Right atrium auricular region (tissue), 2 donors: ENCODE measurements at places on chromosomes 1 and 21. TPM values are rescaled to one million over a fixed set of nuclear protein-coding genes. Genes with fewer than 3 reads are reported as not detected.

The STIL gene
- total RNA-seq = 0.52 TPM

The CLCC1 gene
- total RNA-seq = 19.7 TPM

The ERICH3 gene
- not detected for total RNA-seq

The SELP gene
- 13.7 TPM for total RNA-seq

The COL6A2 gene
- total RNA-seq = 252 TPM

The ZSCAN20 gene
- total RNA-seq = 4.7 TPM

DNA sequence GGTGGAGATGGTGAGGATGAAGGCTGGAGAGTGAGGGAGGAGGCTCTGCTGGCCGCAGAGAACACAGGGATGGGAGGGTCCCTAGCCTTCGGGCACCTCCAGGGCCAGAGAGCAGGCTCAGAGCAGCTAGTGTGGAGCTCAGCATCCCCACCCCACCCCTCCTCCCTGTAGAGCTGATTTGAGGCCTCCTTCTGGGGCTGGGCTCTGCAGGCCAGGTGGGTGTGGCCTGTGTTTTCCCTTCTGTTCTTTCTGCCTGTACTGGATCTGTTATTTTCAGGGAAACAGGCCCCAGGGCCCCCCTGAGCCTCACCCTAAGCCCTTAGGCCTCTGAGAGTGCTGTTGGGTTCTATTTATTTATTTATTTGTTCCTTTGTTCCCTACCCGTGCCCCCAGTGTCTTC lies 44.8 kb downstream of the TMCC2 start:
- DNase-seq = no peak

GRCh38 chr21:43639470-43640353 lies 19.6 kb downstream of the HSF2BP start:
- no peak for DNase-seq

- DNase-seq = no peak
Measured at GRCh38 chr1:109876617-109877316, 33.9 kb upstream of the CSF1 start.

DNA sequence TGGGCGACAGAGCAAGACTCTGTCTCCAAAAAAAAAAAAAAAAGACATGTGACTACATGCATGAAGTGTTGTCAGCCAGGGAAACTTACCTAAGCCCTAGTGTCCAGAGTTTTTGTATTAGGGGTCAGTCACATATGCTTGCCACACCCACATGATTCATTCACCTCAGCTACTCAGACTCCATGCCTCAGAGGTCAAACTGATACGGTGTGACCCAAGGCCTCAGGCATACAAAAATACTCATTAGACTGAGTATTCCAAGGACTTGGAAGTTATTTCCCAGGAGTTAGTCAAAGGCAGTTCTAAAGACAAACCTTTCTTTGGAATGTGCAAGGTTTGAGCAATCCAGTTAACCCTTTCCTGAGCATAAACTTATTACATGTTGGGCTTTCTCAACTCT lies 6.3 kb upstream of the TRIM33 start:
- DNase-seq = no peak

- no peak for DNase-seq
Measured at GRCh38 chr1:196677781-196678509, 26.1 kb downstream of the CFH start.

DNA sequence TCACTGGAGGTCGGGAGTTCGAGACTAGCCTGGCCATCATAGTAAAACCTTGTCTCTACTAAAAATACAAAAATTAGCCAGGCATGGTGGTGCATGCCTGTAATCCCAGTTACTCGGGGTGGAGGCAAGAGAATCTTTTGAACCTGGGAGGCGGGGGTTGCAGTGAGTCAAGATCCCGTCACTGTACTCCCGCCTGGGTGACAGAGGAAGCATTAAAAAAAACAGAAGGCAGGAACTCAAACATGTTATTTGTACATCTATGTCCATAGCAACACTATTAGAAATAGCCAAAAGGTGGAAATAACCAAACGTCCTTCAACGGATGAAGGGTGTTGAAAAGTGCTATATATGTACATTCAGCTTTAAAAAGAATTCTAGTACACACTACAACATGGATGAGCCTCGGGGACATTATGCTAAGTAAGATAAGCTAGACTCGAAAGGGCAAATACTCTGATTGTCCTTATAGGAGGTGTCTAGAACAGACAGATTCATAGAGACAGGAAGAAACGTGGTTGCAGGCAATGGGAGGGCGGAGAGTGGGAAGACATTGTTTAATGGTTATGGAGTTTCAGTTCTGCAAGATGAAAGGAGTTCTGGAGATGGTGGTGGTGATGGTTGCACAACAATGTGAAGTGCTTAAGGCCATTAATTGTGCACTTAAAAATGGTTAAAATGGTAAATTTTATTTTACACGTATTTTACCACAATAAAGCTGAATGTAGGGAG lies 19.2 kb downstream of the NLRP3 start:
- DNase-seq = no peak

- no peak for DNase-seq
Measured at GRCh38 chr1:234614081-234614489, 4.1 kb upstream of the IRF2BP2 start.

DNA sequence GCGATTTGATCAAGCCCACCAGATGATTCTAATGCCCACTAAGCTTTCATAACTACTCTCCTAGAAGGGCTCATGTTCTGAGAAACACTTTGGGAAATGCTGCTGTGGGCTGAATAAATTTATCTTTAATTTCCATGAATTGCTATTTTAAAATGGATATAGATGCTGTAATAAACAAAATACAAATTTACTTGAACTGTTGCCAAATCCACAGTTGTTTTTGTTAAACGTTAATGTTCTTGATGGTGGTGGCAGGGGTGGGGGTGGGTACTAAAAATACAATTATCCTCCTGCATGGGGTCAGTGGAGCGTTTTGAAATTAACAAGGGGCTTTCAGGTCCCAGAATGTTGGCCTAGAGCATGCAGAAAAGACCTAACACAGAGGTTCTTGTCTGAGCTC lies 244.7 kb upstream of the POU3F1 start:
- no peak for DNase-seq

DNA sequence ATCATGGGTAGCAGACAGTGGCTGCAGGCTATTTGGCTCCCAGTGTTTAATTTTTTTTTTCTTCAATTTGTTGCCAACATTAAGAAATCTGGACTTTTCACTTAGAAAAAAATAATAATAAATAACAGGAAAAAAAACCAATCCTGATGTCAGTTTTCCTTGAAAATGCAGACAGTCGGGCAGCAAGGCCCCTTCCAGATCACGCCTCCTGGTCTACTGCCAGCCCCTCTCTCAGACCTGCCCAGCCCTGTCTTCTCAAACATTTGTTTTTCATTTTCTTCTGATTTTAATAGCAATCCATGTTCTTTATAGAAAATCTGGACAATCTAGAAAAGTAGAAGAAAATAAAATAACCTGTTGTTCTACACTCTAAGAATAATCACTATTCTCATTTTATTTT lies 15.5 kb downstream of the IFNGR2 start:
- DNase-seq = peak; percentile 84

DNA sequence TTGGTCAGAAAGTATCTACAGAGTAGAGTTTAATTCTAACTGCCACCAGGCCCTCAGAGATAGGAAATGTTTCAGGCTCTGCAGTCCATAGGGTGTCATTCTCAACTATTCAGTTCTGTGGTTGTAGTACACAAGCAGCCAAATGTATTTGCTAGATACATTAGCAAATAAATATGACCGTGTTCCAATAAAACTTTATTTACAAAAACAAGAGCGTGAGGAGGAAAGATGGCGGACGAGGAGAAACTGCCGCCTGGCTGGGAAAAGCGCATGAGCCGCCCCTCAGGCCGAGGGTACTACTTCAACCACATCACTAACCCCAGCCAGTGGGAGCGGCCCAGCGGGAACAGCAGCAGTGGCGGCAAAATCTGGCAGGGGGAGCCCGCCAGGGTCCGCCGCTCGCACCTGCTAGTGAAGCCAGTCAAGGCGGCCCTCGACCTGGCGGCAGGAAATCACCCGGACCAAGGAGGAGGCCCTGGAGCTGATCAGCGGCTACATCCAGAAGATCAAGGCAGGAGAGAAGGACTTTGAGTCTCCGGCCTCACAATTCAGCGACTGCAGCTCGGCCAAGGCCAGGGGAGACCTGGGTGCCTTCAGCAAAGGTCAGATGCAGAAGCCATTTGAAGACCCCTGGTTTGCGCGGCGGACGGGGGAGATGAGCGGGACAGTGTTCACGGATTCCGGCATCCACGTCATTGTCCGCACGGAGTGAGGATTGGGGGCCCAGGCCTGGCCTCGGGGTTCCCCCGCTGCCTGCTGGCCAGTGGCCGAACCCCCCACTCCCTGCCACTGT lies 286.1 kb downstream of the LRRC40 start:
- no peak for DNase-seq

- no peak for DNase-seq
Measured at GRCh38 chr1:107750364-107750959, 214.5 kb downstream of the VAV3 start.

GRCh38 chr1:245585252-245585959 lies 430.6 kb downstream of the KIF26B start:
- no peak for DNase-seq

DNA sequence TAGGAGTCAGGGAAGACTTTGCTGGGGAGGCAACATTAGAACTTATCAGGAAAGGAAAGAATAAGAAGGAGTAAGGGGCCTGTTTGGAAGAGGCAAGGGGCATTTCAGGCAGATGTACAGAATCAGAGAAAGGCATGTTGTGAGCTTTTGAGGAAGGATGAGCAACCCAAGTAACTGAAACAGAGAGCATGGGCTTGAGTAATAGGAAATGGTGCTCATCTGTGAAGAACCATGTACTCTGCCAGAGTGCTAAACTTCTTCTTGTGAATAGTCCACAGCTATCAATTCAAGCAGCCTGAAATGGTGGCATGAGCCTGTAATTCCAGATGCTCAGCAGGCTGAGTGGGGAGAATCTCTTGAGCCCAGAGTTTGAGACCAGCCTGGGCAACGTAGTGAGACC lies 19.2 kb upstream of the PIGK start:
- no peak for DNase-seq

- DNase-seq = no peak
Measured at GRCh38 chr1:147351140-147351835, 108.8 kb downstream of the CHD1L start.

- DNase-seq = no peak
Measured at GRCh38 chr1:200496937-200497336, 87.1 kb upstream of the ZNF281 start.

DNA sequence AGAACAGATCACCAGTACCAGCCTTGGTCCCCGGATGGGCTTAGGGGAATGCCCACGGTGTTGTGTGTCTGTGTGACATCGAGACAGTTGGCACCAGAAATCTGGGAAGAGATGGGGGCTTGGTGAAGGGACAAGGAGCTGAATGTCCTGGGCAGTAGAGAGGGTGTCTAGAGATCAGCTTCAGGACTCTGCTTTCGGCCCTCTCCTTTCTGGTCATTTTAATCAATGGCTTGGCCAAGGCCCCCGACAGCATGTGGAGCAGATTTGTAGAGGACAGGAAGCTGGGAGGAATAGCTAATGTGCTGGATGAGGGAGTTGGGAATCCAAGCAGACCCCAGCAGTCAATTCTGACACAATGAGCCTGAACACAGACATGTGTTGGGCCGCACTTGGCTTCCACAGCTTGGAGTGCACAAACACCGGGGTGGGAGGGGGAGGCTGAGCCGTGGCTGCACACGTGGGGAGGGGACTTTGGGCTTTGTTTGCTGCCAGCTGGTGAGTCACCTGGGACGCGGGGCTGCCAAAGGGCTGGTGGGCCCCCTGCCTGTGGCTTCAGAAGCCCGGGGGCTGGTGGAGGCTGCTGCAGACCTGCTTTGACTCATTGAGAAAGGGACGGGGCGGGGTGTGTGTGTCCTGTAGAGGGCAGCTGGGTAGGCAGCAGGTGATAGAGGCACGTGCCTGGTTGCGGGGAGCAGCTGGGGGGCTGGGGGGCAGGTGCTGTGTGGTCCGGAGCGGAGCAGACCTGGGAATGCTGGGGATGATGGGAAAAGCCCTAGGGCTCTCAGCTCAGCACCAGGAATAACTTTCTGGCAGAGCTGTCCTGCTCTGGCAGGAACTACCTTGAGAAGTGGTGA lies 20.9 kb downstream of the SLC1A7 start:
- peak; percentile 71 for DNase-seq
